ENCODE measurements at places on chromosomes 11 and 22.

GRCh38 chr11:66429983-66430602 is 8.6 kb downstream of the MRPL11 start:
- DNase-seq, result peak; percentile 58

DNA sequence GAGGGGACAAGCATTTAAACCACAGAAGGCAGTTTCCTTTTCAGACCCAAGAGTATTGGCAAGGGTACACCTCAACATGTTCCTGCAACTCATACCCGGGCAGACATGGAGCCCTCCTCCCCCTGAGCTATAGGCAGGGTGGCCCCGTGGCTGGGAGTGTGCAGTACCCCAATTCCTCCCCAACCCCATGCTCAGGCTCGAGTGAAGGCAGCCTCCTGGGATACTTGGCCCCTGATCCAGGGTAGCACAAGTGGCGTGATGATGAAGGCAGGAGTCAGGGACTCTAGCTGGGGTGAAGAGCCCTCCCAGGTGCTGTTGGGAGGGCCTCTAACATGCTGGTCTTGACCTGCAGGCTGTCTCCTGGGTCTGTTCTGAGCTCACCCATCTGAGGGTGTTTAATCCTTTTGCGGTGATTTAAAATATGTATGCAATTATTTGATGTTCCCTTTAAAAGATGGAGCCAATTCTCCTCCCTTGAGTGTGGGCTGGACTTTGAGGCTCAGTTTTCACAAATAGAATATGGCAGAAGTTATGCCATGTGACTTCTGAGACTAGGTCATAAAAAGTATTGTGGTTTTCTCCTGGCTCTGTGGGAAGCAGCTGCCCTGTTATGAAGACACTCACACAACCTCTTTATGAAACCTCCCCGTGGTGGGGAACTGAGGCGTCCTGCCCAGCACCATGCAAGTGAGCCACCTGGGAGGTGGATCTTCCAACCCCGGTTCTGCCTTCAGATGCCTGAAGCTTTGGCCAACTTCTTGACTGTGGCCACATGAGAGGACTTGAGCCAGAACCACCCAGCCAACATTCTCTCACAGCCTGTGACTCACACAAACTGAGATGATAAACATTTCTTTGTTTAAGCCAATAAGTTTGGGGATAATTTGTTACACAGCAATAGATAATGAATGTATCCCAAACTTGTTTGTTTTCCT is 54.7 kb upstream of the NECTIN1 start:
- DNase-seq, result no peak

- DNase-seq, result no peak
Measured at GRCh38 chr11:28983780-28984179, 875.6 kb downstream of the METTL15 start.

GRCh38 chr11:6353367-6353987 is 33.2 kb upstream of the CAVIN3 start:
- no peak for DNase-seq

DNA sequence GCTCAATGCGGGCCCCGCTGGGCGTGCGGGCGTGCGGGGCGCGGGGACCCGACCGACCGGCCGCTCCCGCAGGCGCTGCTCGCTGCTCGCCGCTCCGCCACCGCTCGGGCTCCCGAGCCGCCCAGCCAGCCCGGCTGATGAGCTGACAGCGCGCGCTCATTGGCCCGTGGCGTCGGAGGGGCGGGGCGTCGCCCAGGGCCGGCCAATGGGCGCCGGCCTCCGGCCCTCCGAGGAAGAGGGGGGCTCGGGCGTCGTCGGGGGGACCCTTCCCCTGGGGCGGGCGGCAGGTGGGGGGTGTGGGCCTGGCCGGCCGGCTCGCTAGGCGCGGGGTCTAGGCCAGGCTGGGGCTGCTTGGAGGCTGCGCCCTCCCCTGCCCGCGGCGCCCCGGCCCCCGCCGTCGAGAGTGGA is at the start of gene SCUBE1:
SCUBE1 (minus strand) TSS at position 111 of the 408 bp plus-strand sequence. CDS start 111 bp downstream, outside the sequence.
- no peak for DNase-seq

GRCh38 chr11:24509114-24509513 is 12.3 kb downstream of the LUZP2 start:
- no peak for DNase-seq

DNA sequence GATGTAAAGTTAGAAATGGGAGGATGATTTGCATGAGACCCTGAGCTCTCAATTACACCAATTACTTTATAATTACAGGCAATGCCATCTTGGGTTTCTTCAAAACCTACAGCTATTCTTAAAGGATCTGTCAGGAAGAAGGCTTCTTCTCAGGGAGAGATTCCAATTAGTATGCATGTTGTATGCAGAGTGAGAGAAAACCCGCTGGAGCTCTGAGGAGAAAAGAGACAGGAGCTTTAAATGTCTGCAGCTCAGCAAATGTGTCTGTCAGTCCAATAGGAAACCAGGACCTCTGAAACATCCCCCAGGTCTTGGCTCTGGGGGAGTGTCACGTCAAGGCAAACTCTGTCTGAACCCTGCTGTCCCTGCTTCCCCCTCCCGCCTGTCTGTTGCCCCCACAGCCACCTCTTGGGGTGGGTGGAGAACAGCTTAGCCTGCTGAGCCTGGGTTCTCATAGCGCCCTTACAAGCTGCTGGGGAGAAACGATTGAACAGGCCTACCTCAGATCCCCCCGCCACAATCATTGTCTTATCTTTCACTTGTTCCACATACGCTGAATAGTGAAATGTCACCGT is 140.2 kb downstream of the SPATA19 start:
- no peak for DNase-seq

- no peak for DNase-seq
Measured at GRCh38 chr11:121801781-121802180, 314.2 kb downstream of the BLID start.

DNA sequence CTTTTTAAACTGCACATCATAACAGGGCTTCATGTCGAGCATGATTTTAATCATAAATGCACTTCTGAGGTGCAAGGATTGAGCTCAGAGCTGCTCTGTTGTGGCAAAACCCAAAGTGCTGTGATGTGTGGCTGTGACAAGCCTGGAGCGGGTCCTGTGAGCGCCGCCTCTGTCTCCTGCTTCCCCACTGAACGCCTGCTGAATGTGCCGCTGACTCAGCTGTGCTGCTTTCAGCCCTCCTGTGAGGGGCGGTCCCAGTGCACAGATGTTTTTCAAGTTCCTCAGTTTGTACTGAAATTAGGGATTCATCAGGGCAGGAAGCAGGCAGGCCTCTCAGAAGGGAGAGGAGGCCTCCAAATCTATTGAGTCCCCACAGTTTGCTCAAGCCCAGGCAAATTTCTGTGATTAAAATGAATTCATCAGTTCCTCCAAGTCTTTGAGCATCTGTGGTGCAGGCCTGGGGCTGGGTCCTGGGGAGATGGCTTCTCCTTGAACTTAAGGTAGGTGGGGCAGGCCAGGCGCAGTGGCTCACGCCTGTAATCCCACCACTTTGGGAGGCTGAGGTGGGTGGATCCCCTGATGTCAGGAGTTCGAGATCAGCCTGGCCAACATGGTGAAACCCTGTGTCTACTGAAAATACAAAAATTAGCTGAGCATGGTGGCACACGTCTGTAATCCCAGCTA is 3.0 kb upstream of the GTSE1 start:
- no peak for DNase-seq

DNA sequence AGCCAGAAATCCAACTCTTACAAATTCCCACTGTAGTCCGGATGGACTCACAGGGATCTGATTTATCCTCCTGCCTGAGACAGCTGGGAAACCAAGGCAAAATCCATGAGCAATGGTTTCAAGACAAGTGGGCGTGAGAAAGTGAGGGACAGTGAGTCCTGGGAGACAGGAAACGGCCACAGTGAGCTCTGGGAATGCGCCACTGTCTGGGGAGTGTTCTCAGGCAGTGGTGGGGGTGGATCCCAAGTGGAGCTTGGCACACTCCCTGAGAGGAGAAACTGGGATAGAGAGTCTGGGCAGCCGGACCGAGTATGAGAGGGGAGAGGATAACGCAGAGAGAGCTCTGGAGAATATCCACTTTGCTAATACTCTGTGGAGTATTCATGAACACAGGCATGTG is 9.8 kb downstream of the IL17REL start:
- no peak for DNase-seq

Data from stimulated activated CD8-positive, alpha-beta memory T cell treated with anti-CD3 and anti-CD28 coated beads, Interleukin-4, amount 100 ng/mL, for 1 hour (primary cell).